NCI-H1105 treated with DMSO at 0.1 percent for 48 hours (cell line): ENCODE measurements at places on chromosomes 2 and 18.

- no peak for DNase-seq
These were observed 18.2 kb upstream of the MGAT5 start for GRCh38 chr2:134235510-134236144.

GRCh38 chr2:191666732-191667131 lies 11.2 kb upstream of the NABP1 start:
- no peak for DNase-seq

DNA sequence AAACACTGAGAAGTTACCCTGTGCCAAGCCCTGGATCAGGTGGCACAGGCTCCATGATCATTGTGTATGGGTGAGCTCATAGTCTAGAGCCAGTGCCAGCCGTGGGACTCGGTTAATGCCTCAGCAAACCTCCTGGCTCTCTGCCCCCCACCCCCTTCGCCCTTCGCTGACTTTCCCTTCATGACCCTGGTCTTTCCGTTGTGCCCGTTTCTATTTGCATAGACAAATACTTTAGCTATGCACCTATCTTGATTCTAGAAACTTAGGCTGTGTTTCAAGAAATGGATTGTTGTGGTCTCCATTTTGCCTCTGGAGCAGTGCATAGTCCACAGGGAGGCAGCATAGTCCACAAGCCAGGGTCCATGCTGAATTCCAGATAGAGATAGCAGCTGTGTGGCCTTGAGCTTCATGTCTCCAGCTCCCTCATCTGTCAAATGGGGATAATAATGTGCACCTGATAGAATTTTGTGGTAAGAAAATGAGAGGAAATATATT lies 44.8 kb upstream of the KDM3A start:
- DNase-seq: no peak

DNA sequence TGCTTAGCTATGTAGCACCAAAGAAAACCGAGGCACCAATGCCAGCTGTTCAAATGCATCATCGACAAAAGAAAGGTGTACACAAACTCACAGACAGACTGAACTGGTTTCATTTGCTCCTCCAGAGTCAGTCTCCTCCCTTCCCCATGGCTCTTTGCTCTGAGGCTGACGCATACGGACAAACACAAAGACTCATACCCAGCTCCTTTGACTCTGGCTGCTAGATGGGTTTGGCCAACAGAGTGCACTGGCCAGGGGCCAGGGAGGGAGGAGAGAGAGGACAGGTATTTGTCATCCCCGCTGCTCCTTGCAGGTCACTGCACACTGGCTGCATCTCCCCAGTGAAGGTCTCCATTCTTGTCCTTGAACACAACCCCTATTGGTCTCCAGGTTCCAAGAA lies 40.7 kb downstream of the DNER start:
- DNase-seq: no peak

DNA sequence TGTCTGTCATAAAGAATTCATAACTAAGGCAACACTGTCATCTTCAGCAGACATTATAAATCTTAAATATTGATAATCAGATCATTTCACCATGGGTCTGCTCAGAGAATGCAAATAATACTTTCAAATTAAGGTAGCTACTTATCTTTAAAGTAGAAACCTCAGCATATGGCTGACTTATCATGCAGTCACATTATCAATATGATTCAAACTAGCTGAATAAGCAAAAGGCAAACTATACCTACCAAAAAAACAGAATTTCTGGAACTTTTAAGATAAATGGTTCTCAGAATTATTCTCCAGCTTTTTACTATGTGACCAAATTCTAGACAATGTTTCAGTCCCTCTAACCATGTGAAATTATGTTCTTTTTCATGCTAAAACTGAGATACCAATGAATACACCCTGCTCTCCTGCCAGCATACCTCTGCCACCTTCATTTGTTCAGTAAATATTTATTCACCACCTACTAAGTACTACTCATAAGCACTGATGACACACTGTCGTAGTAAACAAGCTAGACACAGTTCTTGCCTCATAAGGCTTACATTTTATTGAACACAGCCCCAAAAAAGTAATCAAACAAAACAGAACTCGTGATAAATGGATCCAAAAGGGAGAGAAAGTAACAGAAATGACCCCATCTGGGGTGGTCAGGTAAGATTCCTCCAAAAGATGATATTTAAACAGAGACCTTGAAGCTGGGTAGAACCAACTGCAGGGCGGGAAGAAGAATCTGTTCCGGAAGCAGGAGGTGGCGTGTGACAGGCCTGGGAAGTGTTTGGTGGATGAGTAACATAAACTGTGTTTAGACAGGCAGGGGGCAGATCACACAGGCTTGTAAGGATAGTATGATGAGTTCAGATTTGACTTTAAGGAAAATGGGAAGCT lies 17.7 kb downstream of the SPIRE1 start:
- DNase-seq: no peak

- DNase-seq: no peak
These were observed 113.2 kb downstream of the ACKR3 start for GRCh38 chr2:236682651-236683422.

DNA sequence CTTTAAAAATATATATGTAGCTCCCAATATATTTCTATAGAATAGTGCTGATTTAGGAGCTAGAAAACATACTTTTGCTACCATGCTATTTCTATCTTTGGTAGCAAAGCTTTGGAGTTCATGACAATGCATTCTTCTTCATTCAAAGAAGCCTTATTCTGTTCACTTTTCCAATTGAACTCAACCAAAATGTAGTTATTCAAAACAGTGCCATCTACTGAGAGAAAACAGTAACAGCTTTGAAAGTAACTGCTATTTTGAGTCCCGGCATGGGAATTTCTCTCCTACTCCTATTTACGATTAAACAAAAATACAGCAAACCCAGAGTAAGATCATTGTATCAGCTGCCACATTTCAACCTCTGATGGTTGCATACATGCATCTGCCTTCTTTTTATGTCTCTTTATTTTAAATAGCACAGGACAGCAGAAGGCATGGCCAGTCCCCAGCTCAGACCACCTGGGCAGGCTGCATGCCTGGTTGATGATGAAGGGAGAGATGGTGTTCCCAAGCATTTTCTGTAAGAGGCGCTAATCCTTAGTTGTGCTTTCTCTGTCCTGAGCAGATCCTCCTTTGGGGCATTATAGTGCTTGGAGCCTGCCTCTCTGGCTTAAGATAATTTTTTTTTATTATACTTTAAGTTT lies 69.7 kb upstream of the SULT1C3 start:
- peak; percentile 14 for DNase-seq
